GM23248 (cell line): ENCODE measurements at places on chromosomes 13 and 19. TPM values are rescaled to one million over a fixed set of nuclear protein-coding genes. Genes with fewer than 3 reads are reported as not detected.

The TYROBP gene
- total RNA-seq = not detected in 2 replicates

GRCh38 chr13:53545340-53545941 is 516.8 kb downstream of the OLFM4 start:
- H3K27ac ChIP-seq = no peak overlapping the region
- no peaks in the 10 kb centered on the region for H3K4me1 ChIP-seq
- DNase-seq = no peak

- no peaks in the 10 kb centered on the region for H3K27me3 ChIP-seq
- H3K27ac ChIP-seq = no peak overlapping the region
- peaks cover 7% of the 10 kb centered on the region; the same call in 1 of the 2 replicates for H3K4me1 ChIP-seq
- H3K36me3 ChIP-seq = no peaks in the 10 kb centered on the region
- peak overlapping the region; percentile 78 for H3K4me3 ChIP-seq
These were observed 746 bp downstream of the RAB3D start for GRCh38 chr19:11338569-11339253.

DNA sequence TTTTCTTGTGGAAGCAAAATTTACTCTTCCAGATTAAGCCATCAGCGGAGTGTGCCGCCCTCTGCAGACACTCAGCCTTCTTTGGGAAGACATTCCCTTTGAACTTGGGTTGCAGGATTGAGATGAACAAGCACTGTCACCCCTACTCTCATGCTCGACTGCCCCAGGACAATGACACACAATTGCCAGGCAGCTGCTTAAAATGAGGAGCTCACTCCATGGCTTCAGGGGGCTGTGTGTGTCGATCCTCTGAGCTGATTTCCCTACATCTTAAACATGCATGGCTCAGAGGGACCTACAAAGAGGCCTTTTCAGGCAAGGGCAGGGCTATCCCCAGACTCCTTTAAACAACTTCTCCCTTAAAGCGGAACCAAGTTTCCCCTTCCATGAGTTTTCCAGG is 107.5 kb upstream of the MBNL2 start:
- no peaks in the 10 kb centered on the region for H3K36me3 ChIP-seq
- H3K4me1 ChIP-seq = peaks cover 13% of the 10 kb centered on the region; the same call in 1 of the 2 replicates
- DNase-seq = no peak
- H3K27me3 ChIP-seq = no peaks in the 10 kb centered on the region

- H3K36me3 ChIP-seq = no peaks in the 10 kb centered on the region
- no peak for DNase-seq
- H3K27me3 ChIP-seq = peaks cover 36% of the 10 kb centered on the region
- peaks cover 5% of the 10 kb centered on the region for H3K4me1 ChIP-seq
- no peak overlapping the region for H3K27ac ChIP-seq
- no peak overlapping the region for H3K4me3 ChIP-seq
These were observed 37.6 kb upstream of the FFAR2 start for GRCh38 chr19:35410487-35410886.
